PC-9 (cell line): ENCODE measurements at places on chromosomes 11 and 22. TPM values are rescaled to one million over a fixed set of nuclear protein-coding genes. Genes with fewer than 3 reads are reported as not detected.

The C11orf87 gene
- not detected in 2 replicates for total RNA-seq

The DMC1 gene
- 5.6 and 6.3 TPM in 2 replicates for total RNA-seq

The CACNA1I gene
- total RNA-seq, result 2.5 and 2.8 TPM in 2 replicates

DNA sequence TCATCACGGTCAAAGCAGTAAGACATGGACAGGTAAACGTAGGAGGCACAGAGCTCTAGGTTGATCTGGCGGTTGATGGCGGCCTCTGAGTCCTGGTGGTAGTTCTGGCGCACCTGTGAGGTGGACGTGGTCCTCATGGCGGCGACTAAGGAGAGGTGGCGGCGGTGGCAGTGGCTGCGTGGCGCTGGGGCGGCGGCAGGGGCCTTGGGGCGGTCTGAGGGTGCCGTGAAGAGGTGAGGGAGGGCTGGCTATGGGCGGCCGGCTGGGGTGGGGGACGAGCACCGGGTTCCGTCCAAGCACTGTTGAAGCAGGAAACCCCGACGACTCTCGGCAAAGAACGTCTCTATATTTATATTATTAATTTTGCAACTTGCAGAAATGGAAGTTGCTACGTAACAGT lies 85.6 kb downstream of the RSF1 start:
- no peak for DNase-seq

DNA sequence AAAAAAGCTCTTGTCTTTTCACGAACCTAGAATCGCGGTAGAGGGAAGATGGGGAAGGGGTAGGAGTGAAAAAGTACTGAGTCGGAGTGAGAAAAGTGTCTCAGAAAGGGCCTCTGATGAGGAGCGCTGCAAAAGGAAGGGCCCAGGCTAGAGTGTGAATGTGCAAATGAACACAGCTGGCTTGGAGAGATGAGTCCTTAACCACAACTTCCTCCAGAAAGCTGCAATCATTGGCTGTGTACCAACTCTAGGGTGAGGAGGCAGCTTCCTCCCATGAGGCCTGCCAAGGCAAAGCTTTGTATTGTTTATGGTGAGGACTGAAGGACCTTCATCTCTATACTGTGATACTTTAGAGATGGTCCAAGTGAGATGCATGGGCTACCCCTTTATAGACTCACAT lies 566.9 kb upstream of the ANO5 start:
- no peak for DNase-seq

DNA sequence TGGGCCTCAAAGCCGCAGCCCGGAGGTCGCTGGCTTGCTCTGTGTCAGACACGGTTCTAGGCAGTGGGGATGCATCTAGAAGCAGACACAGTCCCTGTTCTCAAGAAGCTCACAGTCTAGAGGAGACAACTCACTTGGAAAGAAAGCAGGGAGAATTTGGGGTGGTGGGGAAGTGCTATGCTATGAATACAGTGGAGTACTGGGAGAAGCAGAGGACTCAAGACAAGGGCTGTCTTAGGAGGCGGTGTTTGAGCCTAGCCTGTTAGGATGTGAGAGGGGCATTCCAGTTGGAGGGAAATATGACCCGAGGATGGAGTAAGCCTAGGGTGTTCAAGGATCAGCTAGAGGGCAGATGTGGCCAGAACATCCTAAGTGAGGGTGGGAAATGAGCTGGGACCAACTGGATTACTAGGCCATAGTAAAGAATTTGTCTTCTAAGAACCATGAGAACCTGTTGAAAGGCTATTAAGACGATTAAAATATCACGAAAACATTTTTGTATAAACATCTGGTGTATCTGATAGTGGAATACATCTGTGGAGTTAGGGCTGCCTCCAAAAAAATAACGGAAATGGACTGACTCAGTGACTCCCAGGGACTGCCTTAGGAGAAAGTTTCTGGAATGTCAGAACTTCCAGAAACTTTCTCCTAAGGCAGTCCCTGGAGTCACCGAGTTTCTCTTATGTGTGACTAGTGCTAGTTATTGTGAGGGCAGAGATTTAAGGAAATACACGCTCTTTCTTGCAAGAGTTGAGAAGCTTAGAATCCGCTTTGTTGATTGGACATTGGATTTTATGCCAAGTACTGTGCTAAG lies 1.1 kb upstream of the PITPNB start:
- DNase-seq, result no peak

DNA sequence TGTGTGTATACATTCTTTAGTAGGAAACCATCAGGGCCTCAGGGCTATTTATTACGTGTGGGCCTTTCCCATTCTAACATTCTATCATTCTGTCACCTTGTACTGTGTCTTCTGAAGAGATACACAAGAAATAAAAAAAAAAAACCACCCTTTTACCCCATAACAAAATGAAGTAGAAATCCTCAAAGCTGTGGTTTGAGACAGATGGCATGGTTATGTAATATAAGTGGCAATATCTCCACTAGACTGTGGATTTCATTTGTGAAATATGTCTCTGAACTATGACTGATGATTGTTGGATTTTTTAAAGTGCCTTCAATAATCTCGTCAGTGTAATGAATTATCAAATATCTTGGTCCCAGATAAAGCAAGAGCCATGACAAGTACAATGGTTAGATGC lies 150.0 kb upstream of the BLID start:
- no peak for DNase-seq

DNA sequence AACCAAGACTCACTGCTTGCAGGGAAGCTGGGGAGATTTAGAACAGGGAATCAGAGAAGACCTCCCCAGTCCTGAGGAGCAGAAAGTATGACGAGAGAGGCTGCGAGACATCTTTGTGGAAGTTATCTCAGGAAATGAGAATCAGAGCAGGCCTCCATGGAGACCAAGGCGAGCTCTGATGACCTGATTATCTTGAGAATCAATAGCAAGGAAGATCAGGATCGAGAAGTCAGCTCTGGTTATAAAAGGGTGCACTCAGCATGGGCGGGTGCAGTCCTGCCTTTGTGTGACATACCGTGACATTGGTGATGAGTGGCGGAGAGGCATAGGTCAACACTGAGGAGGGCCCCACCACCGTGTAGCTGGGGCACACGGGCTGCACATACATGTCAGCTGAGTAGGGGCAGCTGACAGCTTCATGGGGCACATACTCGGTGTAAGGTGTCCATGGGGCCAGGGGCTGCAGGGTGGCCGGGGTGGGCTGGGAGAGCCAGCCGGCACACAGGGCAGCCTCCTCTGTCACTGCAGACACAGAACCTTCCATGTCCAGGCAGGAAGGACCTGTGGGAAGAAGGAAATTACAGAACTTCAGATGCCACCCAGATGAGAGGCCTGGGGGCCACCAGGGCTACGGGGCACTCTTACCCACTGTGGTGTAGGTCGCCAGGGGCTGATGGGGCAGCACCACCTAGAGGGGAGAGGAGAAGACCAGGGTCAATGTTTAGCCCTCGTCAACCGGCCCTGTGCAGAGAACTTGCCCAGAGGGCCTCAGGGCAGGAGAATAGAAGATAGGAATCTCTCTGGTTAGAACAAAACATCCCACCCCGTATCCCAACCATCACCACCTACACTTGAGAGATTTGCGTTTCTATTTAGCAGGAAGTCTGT lies 21.7 kb downstream of the POU2AF1 start:
- no peak for DNase-seq

- DNase-seq, result no peak
Measured at GRCh38 chr11:15034687-15035267, 38.6 kb upstream of the CALCB start.

GRCh38 chr11:82906236-82906635 lies 4.7 kb downstream of the DDIAS start:
- no peak for DNase-seq

DNA sequence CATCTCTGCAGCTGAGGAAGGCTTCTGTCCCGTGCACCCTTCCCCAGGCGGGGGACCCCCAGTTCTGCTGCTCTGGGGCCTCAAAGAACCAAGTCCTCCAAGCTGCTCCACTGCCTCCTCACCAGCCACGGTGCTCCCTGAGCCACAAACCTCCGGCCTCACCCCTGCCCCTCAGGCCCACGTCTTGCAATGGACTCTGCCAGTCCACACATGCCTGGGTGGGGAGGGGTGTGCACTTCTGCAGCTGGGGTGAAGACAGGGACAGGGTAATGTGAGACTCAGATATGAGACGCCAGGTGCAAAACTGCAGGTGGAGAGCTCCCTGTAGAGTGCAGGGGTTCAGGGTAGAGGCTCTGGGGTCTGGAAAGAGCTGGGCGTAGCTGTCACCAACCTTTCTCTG lies 3.2 kb upstream of the PTDSS2 start:
- DNase-seq, result no peak

GRCh38 chr22:32338757-32339156 lies 18.9 kb upstream of the RFPL3 start:
- no peak for DNase-seq

GRCh38 chr11:95917193-95918036 lies 6.5 kb downstream of the MTMR2 start:
- peak; percentile 9 for DNase-seq

- DNase-seq, result no peak
Measured at GRCh38 chr11:76684516-76684915, 14.0 kb upstream of the LRRC32 start.

DNA sequence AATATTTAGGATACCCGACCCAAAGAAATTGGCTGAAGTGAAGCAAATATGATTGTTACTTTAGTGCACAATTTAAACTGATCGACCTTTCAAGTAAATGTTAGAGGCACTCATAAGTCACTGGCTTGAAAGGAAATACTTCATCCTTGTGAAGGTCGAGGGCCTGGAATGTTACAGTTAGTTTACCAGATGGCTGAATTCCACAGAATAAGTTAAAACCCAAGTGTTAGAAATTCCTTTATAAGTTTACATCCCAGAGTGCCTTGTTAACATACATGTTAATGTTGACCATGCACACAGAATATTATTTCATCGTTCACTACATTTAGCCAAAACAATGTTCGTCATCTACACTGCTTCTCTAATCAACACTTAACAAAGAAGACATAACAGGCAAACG lies 235.5 kb upstream of the ANO3 start:
- no peak for DNase-seq

DNA sequence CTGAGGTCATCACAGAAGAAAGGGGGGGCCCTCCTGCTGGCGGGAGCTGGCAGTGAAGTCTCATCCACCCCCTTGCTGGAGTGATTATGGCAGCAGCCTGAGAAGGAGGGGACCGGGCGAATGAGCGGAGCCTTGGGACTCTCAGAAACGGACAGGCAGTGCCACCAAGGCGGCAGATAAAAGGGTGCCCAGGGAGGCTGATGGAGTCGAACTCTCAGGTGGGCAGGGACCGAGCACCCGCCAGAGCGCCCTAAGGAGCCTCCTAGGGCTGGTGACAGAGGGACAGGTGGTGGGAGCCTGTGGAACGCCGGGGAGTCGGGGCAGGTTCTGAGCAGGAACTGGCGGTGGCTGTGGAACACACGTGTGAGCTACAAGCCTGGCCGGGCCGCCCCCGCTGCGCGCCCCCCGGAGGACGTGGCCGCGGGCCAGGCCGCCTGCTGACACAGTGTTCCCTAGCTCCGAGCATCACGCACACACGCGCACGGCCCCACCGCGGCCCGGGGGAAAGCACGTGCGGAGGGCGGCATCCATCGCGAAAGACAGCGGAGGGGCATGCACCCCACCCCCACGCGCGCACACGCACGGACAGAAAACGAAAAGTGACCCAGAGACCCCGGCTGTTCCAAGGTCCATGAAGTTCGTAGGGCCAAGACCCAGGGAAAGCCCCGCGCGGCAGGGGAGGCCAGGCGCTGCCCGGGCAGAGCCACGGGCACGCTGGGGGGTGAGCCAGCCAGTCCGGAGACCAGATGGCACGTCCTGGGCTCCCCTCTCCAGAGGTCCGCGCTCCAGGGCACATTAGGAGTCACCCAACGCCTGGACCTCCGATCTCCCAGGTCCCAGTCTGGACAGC lies 1.0 kb downstream of the VWCE start:
- DNase-seq, result peak; percentile 25

DNA sequence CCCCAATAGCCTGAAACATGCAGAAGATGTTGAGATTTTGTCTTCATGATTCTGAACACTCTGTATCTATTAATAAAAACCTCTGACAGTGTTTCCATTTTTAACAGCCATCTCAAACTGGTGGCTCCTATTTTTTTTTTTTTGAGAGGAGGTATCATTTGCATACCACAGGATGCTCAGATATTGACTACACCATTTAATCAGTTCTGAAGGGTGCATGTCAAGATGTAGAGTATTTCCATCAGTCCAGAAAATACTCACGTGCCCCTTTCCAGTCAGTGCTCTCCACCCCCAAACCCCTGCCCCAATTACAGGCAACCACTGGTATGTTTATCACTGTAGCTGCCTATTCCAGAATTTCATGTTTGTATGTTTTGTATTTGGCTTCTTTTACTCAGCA lies 85.3 kb upstream of the SORL1-AS1 start:
- no peak for DNase-seq

GRCh38 chr11:96622026-96622634 lies 232.3 kb downstream of the JRKL start:
- peak; percentile 60 for DNase-seq
